Stimulated activated CD8-positive, alpha-beta memory T cell treated with anti-CD3 and anti-CD28 coated beads, Interleukin-4, amount 100 ng/mL, for 1 hour (primary cell): ENCODE measurements at places on chromosomes 3 and 15.

GRCh38 chr3:160869825-160870224 is 113.8 kb downstream of the PPM1L start:
- DNase-seq: no peak

- no peak for DNase-seq
Observed at GRCh38 chr3:24616110-24616829, 121.6 kb upstream of the THRB start.

DNA sequence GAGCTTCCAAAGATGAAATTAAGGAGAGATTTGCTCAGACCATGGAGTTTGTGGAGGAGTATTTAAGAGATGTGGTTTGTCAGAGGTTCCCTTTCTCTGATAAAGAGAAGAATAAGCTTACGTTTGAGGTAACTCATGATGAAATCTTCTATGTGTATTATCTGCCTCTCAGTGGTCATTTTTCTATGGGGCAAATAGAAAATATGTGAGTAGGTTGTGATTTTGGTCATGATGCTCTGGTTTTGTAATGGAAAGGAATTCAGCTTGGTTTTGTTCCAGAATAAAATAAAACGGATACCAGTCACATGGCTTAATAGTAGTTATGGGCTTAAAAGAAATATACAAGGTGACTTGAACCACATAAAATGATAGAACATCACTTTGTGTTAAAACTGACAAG is 181.1 kb downstream of the ITPR1 start:
- DNase-seq: no peak

- DNase-seq: no peak
Observed at GRCh38 chr15:68440136-68440535, 8.2 kb upstream of the ITGA11 start.

- no peak for DNase-seq
Observed at GRCh38 chr15:31476236-31476810, 149.7 kb downstream of the KLF13 start.

DNA sequence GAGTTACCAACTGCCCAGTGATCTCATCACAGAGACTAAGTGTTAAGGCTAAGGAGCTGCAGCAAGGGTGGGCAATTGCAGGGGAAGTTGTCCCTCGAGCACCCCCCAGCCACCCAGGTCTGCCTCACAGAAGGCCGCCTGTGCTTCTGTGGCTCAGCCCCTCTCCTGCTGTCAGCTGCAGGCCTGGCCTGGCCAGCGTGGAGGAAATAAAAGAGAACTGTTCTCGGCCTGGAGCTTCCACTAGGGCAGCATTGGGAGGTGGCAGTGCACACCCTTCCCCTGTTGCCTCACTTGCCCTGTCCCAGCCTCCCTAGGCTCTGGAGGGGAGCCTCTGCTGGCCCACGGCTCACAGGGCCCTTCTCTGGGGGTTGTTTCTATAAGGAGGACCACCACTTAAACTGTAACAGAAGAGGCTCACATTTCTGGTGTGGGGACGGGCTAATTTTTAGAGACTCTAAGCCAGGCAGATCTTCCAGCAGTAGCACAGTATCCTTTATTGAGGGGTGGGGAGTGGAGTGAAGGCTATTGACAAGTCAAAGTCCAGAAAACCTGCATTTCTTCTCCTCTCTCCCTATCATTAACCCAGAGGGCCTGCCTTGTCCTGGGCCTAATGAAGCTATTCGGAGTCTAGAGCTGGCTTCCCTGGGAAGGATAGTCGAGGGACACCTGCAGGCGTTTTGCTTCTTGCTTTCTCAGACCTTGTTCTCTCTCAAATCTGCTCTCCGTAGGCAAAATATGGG is 75.6 kb upstream of the ADPGK start:
- DNase-seq: no peak

DNA sequence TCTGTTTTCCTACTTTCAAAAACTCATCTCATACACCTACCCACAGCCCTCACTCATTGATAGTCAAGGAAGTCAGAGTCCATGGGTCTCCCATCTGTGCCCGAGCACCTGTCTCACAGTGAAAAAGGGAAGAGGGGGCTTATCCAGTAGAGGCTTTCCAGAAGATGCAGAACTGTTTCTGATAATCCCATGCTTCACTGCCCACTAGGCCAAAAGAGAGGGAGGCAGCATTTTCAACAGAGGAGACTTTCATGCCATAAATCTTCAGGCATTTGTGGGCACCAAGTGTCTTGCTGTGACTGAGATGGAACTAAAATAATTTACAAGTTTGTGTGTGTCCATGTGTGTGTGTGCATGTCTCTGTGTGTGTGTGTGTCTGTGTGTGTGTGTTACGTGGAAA is 117.9 kb upstream of the PHLDB2 start:
- DNase-seq: no peak

- no peak for DNase-seq
Observed at GRCh38 chr15:74155766-74156417, 17.6 kb upstream of the ISLR start.

DNA sequence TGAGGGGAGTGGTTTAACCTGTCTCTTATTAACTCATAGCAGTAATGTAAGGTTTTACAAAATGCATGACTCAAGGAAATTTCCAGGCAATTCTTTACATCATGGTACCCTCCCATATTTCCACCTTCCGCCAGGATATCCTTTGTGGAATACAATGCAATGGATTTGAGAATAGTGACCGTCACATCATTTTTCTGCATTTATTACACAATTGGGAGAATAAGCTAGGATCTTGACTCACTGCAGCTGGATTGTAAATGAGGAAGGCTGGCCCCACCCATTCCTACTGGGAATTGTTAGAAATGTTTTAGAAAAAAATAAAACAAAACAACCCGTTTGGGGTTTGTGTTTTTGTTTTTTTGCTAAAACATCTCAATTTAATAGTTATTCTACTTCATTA is 97.4 kb downstream of the IMPG2 start:
- no peak for DNase-seq

DNA sequence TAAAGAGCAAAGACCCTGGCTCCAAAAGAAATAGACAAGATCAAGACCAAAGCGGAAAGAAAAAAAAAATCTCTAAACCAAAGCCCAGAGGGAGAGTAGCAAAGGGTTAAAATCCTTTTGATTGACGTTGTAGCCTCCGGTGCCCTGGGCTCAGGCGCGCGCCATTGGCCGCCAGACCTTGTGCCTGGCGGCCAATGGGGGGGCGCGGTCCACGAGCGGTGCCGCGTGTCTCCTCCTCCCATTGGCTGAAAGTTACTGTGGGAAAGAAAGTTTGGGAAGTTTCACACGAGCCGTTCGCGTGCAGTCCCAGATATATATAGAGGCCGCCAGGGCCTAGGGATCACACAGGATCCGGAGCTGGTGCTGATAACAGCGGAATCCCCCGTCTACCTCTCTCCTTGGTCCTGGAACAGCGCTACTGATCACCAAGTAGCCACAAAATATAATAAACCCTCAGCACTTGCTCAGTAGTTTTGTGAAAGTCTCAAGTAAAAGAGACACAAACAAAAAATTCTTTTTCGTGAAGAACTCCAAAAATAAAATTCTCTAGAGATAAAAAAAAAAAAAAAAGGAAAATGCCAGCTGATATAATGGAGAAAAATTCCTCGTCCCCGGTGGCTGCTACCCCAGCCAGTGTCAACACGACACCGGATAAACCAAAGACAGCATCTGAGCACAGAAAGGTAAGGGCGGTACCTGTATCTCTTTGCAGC is at the start of gene HES1:
TSS of gene HES1 (plus strand) at position 343 of the 713 bp plus-strand sequence. CDS start at position 576, 233 bp downstream.
- DNase-seq: no peak

GRCh38 chr3:171384101-171384891 is 75.9 kb downstream of the TNIK start:
- no peak for DNase-seq

DNA sequence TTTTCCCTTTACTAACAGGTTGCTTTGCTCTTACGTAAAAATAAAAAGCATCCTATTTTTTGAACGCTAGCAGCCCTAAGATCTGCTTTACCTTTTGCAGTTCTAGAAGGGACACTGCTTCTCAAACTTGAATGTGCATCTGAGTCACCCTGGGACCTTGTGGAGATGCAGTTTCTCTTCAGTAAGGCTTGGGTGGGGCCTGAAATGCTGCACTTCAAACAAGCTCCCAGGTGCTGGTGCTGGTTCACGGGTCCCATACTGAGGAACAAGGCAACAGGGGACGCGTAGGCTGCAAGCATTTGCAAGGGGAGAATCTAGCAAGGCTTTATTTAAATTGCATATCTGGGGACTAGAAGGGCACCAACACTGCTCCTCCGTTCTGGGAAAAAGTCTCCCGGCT is 30.0 kb downstream of the MB21D2 start:
- no peak for DNase-seq

DNA sequence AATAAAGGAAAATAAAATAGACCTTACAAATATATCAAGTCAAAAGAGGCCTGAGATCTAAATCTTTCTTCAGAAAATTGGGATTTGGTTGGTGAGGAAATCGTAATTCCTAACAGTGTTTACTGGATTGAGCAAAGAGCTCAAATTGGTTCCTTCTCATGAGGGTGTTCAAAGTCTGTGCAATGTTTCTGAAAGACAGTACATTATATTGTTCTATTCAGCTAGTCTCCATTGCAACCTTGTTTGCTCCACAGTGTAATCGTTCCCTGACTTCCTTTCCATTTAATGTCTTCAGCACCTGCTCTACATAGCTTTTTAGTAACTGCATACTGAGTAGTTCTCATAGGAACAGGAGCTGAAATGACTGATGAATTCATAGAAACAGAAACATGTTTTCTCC is 326.8 kb downstream of the SUCLG2 start:
- DNase-seq: no peak

DNA sequence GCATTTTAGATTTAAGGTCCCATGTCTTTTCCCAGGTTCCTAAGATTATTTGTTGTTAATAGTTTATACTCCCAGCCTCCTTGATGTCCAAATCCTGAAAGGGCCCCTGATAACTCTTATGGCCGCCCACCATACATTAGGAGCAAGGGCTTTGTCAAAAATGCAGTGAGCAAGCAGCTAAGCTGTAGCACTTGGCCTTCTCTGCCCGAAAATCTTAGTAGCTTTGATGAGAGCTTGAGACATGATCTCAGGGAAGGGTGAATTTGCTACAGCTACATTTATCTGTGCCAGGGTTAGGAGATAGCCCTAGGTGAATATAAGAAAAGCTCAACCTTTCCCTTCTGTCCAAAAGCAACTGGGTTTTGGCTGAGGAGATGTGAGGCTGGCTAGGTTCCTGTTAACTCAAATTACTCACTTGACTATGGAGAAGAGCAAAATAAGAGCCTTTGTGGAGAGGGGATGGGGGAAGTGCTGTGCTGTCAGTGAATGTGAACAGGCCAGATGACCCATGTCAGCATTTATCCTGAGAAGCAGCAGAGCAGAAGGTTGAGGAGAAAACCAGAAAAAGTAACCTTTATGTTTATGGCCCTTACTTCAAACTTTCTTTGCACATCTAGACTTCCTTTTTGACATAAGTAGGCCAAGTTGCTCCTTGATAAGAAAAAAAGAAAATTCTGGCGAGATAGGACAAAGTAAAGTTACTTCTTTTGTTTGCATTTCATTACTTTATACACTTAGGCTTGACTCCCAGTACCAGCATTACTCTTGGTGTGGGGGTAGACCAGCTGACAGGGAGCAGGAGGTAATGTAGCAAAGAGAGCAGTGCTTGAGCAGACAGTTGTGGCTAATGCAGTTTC is 21.1 kb downstream of the MAPK6 start:
- DNase-seq: no peak

GRCh38 chr3:117893001-117893400 is 1141.6 kb downstream of the IGSF11 start:
- no peak for DNase-seq

DNA sequence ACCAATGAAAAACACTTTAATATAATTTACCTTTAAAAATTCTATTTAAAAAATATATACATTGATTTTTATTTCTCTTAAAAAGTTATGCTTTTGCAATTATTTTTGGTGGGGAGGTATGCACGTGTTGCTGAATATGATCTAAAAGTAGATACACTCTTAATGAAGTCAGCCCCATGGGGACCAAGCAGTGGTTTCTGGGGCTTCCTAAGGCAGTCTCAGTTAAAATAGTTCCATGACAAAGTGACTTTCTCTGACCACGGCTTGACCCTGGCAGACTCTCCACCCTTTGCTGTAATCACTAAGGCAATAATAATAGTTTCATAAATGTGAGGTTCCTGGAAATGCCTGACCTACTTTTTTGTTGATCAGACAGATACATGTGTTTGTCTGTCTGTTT is 50.4 kb downstream of the CCR4 start:
- DNase-seq: no peak

DNA sequence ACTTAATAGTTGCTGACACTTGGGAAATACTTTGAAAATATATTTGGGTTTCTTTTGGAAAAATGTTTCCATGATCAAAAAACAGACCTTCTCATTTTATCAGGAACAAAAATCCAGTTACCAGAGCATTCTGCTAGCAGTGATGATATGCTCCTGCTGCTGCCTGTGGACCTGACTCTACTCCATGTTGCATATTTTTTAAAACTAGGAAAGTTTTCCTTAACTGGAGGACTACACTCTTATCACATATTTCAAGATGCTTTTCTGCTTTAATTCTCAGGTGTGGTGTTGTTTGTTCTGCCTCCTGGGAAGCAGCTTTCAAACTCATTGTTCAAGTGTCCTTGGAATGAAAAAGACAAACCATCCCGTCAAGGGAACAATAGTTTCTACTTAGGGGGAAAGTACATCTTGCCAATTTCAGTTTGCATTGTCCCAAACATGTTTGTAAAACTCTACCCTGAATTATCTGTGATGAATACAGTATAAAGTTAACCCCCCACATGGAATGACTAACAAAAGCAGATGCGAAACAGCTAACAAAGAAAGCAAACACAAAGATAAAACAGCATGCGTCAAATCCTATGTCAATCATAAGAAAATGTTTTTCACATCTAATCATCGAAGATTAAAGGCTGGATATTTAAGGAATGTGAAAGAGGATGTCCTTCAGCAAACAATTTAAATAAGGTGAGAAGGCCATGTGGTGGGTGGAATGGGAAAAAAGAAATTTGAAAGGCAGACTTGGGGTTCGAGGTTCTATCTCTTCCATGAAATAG is 40.1 kb upstream of the PSMD6 start:
- no peak for DNase-seq
